Renal cortical epithelial cell (primary cell): ENCODE measurements at places on chromosomes 7 and 10.

GRCh38 chr10:77631241-77631640 is 6.4 kb downstream of the KCNMA1 start:
- DNase-seq = no peak

- peak; percentile 5 for DNase-seq
These were observed 67.2 kb downstream of the SKIDA1 start for GRCh38 chr10:21458126-21458871.

GRCh38 chr7:47406801-47407129 is 175.1 kb downstream of the TNS3 start:
- no peak for DNase-seq

GRCh38 chr7:25216837-25217236 is 11.4 kb downstream of the NPVF start:
- peak; percentile 62 for DNase-seq

GRCh38 chr10:58712982-58713381 is 200.3 kb downstream of the BICC1 start:
- no peak for DNase-seq

- DNase-seq = peak; percentile 79
These were observed 15.3 kb upstream of the RSU1 start for GRCh38 chr10:16832351-16833080.

DNA sequence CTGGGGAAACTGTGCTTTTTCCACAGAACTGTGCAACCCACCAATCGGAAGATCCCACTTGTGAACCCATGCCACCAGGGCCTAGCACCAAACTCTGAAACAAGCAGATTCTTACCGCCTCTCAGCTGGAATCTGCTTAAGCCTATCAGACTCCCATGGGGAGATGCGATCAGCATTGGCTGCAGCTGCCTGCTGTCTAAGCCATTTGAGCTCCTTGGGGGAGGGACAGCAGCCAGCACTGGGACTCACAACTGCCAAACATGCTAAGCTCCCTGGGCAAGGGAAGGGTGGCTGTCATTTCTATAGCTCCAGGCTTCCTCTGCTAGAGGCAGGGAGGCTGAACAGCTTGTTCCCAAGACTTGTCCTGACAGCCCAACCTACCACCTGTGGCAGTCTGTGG is 283.8 kb downstream of the CDK14 start:
- DNase-seq = no peak

DNA sequence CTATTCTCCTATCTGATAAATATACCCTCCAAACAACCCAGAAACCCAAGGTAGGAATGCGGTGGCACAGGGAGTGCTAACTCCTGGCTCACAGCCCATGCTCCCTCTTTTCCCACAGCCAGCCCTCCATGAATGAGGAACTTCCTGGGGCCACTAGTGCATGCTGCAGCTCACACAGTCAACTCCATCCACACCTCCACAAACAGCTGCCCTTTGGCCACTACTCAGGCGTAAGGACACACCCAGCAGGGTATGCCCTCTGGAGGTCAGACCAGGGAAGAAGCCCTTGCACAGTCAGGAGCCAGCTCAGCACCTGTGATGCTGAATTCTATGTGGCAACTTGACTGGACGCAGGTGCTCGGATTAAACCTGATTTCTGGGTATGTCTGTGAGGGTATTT is 85.2 kb upstream of the PIK3CG start:
- DNase-seq = peak; percentile 81

DNA sequence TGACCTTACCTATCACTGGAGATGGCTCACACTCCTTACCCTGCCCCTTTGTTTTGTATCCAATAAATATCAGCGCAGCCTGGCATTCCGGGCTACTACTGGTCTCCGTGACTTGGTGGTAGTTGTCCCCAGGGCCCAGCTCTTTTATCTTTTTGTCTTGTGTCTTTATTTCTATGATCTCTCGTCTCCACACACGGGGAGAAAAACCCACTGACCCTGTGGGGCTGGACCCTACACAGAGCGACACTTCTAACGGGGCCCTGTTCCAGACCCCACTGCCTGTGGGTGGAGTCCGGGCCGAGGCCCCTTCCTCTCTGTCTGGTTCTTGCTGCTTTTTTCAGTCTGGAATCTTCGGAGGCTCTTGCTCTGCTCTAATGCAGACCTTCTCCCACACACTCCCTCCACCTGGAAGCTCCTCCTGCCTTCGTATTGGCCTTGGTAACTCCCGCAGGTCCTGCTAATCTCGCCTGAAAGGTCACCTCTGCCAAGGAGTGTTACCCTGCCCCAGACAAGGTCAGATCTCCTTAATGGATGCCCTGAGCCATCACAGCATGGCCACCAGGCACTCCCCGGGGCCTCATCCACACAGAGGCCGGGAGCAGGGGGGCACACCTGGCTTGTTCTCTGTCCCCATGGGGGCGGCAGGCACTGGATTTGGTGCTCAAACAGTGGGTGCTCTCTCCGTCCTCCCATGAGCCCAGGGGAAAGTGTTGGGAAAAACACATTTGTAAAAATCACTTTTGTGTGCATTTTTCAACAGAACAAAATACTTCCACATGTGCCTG is 531.7 kb downstream of the PTPRN2 start:
- DNase-seq = no peak

DNA sequence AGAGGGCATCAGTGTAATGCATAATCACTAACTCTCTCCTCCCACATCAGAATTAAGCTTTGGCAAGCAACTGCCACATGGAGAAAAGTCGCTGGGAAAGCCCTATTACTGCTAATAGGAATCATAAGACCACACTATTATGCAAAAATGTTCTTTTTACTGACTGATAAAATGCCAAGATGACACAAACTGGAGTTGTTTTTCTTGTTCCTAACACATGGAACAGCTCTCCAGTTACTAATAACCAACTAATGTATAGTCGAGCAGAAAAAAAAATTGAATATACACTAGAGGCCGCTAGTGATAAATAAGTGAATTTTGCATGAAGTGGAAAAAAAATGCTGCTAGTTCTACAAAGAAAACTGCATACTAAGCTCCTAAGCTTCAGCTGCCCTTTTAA is 165.6 kb downstream of the TPK1 start:
- DNase-seq = peak; percentile 40
